NCI-H446 (cell line): ENCODE measurements at places on chromosomes 1 and 21.

- no peak for DNase-seq
Measured at GRCh38 chr1:10651793-10652192, 144.7 kb downstream of the CASZ1 start.

GRCh38 chr1:7089497-7089896 is 304.2 kb downstream of the CAMTA1 start:
- DNase-seq = no peak

DNA sequence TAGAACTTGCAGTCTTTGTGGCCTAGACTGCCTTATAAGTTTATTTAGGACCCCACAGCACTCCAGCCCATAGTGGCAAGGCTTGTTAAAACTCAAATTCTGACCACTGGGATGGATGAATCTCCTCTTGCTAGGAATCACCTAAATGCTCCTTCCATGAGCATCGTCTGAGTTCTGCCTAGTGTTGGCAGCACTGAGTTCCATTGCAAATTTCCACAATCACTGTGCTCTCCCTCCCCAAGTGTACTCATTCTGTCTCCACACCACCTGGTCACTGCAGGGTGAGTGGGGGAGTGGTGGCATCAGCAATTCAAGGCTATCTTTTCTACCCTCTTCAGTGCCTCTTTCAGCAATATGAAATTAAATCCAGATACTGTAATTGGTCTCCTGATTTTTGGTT is 46.7 kb upstream of the PTBP2 start:
- DNase-seq = no peak

GRCh38 chr1:32353431-32353830 is 8.9 kb downstream of the FAM229A start:
- DNase-seq = no peak

- no peak for DNase-seq
Measured at GRCh38 chr1:207298636-207299398, 22.7 kb upstream of the CD55 start.

DNA sequence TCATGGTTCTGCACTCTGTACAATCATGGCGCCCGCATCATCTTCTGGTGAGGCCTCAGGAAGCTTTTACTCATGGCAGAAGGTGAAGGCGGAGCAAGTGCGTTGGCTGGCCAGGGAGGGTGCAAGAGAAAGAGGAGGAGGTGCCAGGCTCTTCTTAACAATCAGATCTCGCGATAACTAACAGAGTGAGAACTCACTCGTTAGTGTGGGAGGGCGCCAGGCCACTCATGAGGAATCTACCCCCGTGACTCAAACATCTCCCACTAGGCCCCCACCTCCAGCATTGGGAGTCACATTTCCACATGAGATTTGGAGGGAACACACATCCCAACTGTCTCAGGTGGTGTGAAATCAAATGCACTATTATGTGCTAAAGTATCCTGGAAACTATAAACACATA is 220.2 kb upstream of the CSF3R start:
- no peak for DNase-seq

GRCh38 chr1:162159515-162159914 is 90.0 kb downstream of the NOS1AP start:
- no peak for DNase-seq

DNA sequence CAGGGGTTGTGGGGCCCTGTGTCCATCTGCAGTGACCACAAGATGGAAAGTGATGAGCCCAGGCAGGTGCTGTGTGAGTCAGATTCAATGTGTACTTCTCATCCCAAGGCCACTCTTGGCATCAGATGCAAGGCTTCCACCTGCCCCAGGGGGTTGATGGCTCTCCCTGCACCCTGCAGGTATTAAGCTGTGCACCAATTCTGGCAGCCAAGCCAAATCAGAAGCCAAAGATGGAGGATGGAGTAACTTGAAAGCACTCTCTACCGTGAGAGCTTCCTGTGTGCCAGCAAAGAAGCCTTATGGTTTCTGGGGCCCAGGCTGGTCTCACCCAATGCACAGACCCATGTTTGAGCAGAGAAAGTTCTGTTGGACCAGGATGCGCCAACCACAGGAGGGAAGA is 44.3 kb upstream of the TENT5C start:
- no peak for DNase-seq

DNA sequence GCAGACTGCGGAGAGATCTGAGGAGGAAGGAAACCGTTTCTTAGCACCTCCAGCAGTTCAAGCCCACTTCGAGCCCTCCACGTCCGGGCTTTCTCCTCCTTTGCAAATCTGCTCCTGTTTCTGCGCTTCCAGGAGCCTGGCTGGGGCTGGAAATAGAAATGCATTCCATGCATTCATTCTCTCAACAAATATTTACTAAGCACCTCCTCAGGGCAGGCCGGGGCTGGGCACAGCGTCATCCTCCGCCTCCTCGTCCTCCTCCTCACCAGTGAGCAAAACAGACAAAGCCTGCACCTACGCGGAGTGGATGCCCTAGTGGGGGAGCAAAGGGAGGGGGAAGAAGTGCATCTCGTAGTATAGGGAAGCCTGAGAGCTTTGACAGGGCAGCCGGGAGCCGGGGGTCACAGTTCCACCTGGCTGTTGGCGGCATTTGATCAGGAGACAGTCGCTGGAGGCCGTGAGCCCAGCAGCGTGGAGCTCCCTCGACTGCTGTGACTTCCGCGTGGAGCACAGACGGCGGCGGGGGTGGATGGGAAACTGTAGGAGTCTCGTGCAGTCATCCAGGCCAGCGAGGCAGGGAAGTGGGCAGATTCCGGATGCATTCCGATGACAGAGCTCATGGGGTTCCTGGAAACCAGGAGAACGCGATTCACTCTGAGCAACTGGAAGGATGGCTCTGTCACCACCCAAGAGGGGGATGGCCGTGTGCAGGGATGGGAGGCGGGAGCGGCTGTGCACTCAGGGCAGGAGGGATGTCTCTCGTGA is 93.5 kb downstream of the SIK1 start:
- no peak for DNase-seq

GRCh38 chr1:192600275-192600674 is 24.7 kb downstream of the RGS1 start:
- no peak for DNase-seq

GRCh38 chr1:10616696-10617095 is 141.9 kb downstream of the PEX14 start:
- DNase-seq = no peak

GRCh38 chr1:28437264-28437923 is 67.9 kb downstream of the PHACTR4 start:
- DNase-seq = no peak

DNA sequence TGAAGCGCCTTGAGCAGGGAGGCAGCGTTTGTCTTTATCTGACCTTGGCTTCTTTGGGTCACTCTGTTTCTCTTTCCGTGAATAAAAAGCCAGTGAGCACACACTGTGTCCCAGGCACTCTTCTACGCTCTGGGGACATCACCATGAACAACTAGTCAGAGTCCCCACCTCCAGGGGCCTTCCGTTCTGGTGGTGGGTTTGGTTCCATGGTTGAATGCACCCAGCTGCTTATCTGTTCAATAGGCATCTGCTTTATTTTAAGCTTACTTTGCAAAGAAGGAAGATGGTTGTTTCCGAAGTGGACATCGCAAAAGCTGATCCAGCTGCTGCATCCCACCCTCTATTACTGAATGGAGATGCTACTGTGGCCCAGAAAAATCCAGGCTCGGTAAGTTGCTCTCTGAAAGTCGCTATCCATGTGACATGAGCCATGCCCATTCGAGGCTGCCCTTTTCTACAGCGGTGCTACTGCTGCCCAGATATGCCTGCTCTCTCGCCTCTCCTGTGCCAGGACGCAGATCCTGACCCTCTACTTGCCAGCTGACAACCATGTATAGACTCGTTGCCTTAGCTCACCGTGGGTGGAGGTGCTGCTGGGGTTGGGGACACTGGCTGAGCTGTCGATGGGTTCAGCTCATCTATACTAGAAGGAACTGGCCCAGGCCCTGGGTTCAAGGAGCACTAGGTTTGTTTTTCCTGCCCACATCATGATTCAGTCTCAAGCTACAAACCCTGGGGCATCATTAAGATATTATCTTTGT is 5.9 kb downstream of the MX1 start:
- DNase-seq = no peak

DNA sequence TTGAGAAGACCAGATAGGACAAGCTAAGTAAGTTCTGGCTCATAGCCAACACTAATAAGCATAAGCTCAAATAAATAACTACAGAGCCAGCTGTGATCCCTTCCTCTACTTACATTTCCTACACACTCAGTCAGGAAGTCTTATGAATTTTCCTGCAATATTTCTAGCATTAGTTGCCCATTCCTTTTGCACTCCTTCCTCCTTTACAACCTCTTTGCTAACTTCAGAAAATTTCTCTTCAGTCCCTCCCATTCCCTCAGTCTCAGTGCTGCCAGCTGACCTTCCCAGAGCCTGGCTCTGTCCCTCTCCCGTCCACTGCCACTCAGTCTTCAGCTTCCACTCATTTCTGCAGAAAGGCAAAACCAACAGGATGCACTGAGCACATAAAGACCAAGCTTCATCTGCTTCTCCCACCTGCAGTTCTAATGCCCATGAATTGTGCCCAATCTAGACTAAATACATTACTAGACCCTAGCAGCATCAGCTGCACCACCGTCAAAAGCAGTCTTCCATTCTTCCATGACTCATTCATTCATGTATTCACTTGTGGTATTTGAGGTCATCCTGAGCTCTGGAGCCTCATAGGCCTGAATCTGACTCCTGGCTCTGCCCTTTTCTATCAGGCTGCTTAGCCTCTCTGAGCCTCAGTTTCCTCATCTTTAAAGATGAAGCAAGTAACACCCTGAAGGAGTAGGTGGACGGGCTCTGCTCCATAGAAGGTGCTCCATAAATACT is 54.6 kb upstream of the SIPA1L2 start:
- no peak for DNase-seq

DNA sequence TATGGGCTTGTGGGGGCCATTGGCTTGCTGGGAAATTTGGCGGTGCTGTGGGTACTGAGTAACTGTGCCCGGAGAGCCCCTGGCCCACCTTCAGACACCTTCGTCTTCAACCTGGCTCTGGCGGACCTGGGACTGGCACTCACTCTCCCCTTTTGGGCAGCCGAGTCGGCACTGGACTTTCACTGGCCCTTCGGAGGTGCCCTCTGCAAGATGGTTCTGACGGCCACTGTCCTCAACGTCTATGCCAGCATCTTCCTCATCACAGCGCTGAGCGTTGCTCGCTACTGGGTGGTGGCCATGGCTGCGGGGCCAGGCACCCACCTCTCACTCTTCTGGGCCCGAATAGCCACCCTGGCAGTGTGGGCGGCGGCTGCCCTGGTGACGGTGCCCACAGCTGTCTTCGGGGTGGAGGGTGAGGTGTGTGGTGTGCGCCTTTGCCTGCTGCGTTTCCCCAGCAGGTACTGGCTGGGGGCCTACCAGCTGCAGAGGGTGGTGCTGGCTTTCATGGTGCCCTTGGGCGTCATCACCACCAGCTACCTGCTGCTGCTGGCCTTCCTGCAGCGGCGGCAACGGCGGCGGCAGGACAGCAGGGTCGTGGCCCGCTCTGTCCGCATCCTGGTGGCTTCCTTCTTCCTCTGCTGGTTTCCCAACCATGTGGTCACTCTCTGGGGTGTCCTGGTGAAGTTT is 550 bp downstream of the RXFP4 start:
- no peak for DNase-seq

GRCh38 chr1:39936724-39937491 is 18.0 kb upstream of the MFSD2A start:
- DNase-seq = no peak

GRCh38 chr1:228315484-228315944 is 91.1 kb downstream of the TRIM11 start:
- DNase-seq = no peak

- no peak for DNase-seq
Measured at GRCh38 chr1:207649865-207650580, 5.1 kb downstream of the CR1L start.

DNA sequence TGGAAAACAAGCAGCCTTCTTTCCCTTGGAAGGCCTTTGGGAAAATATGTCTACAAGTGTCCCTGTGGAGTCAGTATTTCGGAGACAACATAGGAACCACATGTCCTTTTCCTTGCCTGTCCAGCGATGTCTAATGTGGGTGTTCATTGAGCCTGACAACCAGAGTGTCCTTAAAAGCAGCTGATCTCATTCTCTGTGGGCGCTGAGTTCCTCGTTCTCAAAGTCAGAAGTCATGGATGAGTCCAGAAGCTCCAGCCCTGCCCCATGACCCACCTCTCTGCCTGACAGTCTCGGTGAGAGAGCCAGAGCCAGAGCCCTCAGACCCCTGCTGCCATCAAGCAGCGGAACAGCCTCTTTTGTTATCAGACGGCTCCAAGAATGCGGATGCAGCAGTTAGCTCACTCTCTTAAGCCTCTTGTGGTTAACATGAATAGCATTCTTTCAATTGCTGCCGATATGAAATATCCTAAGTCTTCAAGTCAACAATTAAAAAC is 329.2 kb downstream of the TGFB2 start:
- DNase-seq = no peak

DNA sequence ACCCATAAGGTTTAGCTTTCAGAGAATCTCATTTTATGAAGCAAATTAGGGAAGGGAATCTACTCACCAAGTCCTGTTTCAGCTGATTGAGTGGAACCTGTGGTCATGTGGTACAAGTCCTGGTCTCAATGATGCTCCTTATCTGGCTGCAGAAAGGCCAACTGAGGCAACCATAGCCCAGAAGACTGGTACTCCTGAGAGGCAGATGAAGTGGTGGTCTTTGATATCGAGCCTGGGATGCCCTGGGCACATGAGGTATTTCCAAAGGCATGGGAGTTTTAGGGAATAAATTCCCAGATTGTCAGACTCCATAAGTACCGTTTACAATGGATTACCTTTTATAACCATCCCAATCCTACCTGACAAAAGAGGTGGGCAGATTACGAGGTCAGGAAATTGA is 3.3 kb downstream of the MX1 start:
- no peak for DNase-seq

GRCh38 chr1:247646867-247647266 is 32.7 kb downstream of the OR13G1 start:
- DNase-seq = no peak
